M059J (cell line): ENCODE measurements at places on chromosomes 5 and 9. TPM values are rescaled to one million over a fixed set of nuclear protein-coding genes. Genes with fewer than 3 reads are reported as not detected.

Gene HSD17B3
- 1.9 TPM in 1 of 2 replicates, not detected in the other for total RNA-seq

Gene TAF11L5
- total RNA-seq = not detected in 2 replicates

Gene FAXDC2
- total RNA-seq = 3.4 and 5.5 TPM in 2 replicates

Gene PCDHGC4
- 0.25 and 0.69 TPM in 2 replicates for total RNA-seq

Gene SH3TC2
- total RNA-seq = 2.4 and 7.2 TPM in 2 replicates

Gene CCL19
- total RNA-seq = not detected in 2 replicates

Gene ZNF782
- 2.0 and 3.9 TPM in 2 replicates for total RNA-seq

Gene ST8SIA4
- total RNA-seq = 0.10 and 0.17 TPM in 2 replicates

Gene NTMT1
- total RNA-seq = 77.0 and 79.5 TPM in 2 replicates

- DNase-seq = peak; percentile 56
Observed at GRCh38 chr9:94887721-94888120, 161.2 kb downstream of the AOPEP start.

DNA sequence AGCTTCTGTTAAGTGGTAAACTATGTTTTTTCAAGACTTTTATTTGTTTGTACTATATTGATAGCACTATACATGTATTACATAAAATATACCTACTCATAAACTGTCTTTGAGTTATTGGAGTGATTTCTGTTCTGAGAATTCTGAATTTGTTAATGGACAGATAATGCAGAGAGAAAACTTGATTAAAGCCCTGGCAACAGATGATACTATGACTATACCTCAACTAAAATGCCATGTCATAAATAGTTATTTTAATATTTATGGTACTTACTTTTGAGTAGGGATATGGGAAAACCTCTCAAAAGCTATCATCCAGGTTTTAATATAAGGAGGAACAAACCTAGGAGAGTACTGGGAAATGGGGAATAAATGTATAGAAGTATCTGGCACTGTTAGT, 947.2 kb upstream of the ARRDC3 start:
- DNase-seq = no peak

DNA sequence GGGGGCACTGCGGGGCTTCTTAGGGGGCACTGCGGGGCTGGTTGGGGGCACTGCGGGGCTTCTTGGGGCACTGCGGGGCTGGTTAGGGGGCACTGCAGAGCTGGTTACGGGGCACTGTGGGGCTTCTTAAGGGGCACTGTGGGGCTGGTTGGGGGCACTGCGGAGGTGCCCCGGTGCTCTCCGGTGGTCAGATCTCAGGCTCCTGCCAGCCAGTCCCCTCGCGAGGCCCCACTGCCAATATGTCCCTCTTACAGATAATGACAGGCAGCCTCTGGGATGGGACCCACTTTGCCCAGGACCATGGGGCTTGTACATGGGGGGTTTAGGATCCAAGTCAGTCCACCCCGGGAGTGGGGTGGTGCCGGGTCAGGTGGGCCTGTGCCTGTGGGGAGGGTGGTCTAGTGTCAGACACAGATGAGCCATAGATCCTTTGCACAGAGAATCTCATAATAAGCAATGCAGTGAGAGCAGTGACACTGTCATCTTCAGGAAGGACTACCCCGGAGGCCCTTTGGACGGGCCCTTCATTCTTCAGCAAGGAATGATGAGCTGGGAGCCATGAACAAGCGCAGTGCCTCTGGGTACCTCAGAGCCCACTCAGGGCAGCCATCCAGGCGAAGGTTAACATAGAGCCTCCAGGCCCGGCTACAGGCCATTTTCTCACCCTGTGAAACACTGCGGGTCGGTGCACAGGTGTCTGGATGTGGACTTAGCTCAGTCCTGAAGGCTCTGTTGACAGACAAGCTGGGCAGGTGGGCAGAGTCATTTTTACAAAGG, 38.2 kb downstream of the COL5A1 start:
- no peak for DNase-seq

DNA sequence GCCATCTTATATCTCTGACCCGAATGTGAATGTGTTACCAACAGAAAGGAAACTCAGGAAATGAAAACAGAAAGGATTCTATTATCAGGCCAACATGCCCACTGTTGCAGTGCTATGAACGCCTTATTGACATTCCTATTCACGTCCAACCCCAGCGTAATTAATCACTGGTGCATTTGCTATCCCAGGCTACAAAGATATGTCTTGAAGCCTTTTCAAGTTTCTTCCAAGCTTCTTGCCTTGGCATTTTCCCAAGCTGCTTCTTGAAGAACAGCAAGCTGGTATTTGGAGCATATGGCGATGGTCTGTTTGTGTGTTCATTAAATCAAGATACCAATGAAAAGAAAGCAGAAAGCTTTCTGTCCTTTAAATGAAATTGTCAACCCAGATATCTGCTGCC, 579.2 kb upstream of the ZNF462 start:
- DNase-seq = no peak

- peak; percentile 69 for DNase-seq
Observed at GRCh38 chr9:134010310-134011173, 14.7 kb upstream of the BRD3OS start.

- peak; percentile 99 for DNase-seq
Observed at GRCh38 chr9:124812441-124812876, 35.5 kb downstream of the OLFML2A start.

GRCh38 chr9:22469928-22470544, 23.4 kb downstream of the DMRTA1 start:
- peak; percentile 66 for DNase-seq

DNA sequence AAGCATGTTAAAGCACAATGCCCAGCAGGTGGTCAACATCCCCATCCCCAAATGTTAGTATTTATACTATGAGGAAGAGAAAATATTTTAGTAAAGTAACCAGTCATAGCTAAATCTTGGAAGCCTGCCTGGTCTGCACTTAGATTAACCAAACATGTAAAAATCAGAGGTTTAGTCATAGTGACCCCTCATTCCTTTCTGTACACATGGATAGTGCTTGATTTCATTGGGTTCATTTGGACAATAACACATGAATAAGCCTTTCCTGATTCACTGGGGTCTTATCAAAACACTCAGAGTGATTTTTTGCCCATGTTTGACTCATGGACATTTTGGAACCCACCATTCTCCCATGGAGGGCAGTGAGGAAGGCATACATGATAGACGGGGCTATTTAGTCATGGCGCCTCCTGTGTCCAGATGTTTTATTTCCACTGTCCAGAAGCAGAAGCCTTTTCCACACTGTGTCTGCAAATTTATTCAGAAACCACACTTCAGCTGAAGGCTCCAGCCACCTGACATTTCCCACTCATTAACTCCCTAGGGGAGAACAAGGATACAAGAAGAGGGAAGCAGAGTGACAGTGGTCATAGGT, 32.5 kb downstream of the OR1J1 start:
- peak; percentile 89 for DNase-seq

GRCh38 chr5:36346896-36347690, 45.4 kb upstream of the RANBP3L start:
- no peak for DNase-seq

DNA sequence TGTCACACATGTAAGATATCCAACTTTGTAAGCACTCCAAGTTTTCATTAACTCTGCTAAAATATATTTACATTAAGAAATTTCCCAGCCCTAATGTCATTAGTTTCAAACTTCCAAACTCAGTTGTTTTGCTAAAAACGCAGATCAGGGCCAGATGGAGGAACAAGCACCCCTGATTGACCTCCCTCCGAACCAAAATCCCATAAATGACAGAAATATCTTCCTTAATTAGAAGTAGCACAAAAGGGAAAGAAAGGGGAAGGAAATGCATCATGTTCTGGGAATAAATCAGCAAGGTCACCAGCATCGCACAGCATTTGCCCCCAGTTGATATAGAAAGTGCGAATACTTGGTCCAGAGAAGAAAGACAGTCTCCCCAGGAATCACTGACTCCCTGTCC, 61.4 kb upstream of the RUFY1 start:
- no peak for DNase-seq

- DNase-seq = no peak
Observed at GRCh38 chr9:95058121-95058785, 259.3 kb downstream of the FANCC start.

DNA sequence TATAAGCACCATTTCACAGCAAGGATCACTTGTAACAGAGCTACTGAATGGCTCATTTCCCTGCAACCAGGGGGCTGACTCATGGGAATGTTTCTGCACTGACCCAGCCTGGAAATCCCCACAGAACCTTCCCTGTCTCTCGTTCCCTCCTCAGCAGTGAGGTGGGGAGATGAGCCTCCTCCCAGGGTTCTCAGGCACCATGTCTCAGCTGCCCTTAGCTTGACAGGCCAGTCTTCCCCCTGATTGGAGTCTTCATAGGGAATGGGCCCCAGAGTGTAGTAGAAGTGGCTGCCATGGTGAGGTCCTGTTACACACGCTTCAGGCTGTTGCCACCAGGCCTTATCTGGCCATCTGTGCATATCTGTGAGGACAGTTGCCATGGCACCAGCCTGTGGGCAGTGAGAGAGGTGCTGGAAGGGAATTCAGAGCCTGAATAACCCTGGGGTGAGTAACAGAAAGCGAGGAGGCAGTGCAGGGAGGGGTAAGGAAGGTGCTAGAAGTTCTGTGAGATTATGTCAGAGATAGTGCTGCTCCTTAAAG, 324.4 kb downstream of the ENC1 start:
- peak; percentile 100 for DNase-seq

- DNase-seq = no peak
Observed at GRCh38 chr5:65142016-65142415, 339.7 kb downstream of the ADAMTS6 start.

DNA sequence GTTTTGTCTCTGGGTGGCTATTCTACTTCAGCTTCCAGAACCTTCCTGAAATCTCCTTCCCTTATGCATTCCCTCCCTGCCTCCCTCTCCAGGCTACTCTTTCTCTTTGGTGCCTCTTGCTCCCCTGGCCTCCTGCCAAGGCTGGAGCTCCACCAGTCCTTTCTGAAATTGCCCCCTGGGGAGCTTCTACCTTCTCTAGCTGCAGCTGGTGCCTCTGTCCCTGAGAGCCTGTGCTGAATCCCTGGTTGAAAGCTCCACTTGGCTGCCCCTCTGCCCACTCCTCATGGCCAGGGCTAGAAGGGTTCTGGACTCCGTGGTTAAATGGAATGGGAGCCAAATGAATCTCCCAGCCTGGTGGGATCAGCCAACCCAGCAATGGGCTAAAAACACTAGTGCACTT, 80.1 kb downstream of the COL15A1 start:
- DNase-seq = peak; percentile 65

DNA sequence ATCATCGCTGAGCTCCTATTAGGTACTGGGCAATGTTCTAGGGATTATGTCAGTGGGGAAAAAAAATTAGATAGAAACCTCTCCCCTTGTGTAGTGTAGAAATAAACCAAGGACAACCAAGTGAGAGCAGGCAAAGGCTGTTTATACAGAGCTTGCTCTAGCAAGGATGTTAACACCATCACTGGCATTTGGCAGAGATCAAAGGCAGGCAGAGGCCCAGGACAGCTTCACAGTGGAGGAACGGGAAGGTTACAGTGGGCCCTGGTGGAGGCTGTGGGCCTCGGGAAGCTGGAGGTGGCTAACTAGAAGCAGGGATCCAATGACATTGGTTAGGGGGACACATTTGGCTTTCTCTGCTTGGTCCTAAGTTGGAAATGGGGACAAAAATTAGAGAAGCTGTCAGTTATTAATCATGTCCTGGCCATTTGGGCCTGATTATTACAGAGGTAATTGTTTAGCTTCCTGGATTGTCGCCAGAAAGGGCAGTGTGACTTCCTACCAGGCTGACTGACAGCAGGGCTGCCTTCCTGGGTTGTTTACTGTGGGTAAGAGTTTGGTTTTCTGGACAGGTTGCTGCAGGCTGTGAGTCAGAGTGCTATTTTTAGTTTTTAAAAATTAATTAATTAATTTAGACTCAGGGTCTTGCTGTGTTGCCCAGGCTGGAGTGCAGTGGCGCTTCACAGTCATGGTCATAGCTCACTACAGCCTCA, 259.3 kb downstream of the ROR2 start:
- DNase-seq = peak; percentile 57

GRCh38 chr5:168796593-168797580, 217.7 kb upstream of the PANK3 start:
- no peak for DNase-seq

- no peak for DNase-seq
Observed at GRCh38 chr9:37727013-37727412, 26.6 kb upstream of the TRMT10B start.

- DNase-seq = no peak
Observed at GRCh38 chr9:19026375-19026774, 6.6 kb downstream of the SAXO1 start.

DNA sequence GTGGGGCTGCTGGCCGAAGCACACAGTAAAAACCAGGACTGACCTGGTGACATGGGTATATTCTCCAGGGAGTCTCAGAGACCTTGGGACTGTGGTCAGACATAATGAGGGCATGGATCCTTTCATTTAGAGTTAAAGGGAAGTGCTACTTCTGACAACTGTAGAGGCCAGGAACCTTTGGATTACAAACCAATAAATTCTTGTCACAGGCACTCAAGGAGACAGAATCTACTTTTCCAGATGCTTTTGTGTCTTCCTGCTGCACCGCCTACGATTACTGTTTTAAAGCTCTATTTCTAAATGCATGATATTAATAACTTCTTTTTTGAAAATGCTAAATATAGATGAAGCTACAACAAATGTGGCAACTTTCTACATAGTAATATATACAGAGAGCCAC, 106.5 kb upstream of the LPAR1 start:
- DNase-seq = no peak

- DNase-seq = no peak
Observed at GRCh38 chr9:3664044-3664443, 138.2 kb upstream of the RFX3 start.

GRCh38 chr9:87213948-87214347, 266.6 kb upstream of the GAS1 start:
- DNase-seq = peak; percentile 55
